ENCODE measurements at places on chromosomes 7 and 10. TPM values are rescaled to one million over a fixed set of nuclear protein-coding genes. Genes with fewer than 3 reads are reported as not detected.

Gene GRID1
- polyA plus RNA-seq = 6.1 TPM

Gene WNT8B
- polyA plus RNA-seq = not detected

Gene EBLN1
- polyA plus RNA-seq = not detected

Gene C10orf90
- polyA plus RNA-seq = 0.85 TPM

Gene OR2A1
- polyA plus RNA-seq = 0.07 TPM

Gene PRKAR2B
- polyA plus RNA-seq = 6.4 TPM

Gene SORCS1
- 3.5 TPM for polyA plus RNA-seq
